ENCODE measurements at places on chromosomes 16 and 17. TPM values are rescaled to one million over a fixed set of nuclear protein-coding genes. Genes with fewer than 3 reads are reported as not detected.
A peak's percentile ranks its signal among the peaks of the same experiment; 100 is the strongest.

IGSF6 gene
- total RNA-seq = 0.10 TPM

GJD3 gene
- total RNA-seq = not detected

GP1BA gene
- not detected for total RNA-seq

CAPN15 gene
- total RNA-seq = 82.7 TPM

AHSP gene
- not detected for total RNA-seq

CNGB1 gene
- total RNA-seq = not detected

DNA sequence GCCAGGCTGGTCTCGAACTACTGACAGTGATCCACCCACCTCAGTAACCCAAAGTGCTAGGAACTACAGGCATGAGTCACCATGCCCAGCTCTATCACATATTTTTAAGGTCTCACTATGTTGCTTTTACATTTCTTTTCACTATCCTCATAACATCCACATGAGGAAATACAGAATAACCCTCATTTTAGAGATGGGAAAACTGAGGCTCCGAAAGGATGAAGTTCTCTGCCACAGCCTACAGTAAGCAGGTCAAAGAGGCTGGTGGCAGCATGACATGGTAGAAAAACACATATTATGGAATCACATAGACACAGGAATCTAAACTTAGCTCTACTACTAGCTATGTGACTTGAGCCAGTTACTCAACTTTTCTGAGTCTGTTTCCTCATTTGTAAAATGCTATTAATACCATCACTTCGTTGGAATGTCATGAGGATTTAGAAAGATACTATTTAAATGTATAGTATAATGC lies 32.2 kb downstream of the APPBP2 start:
- no peak for DNase-seq

DNA sequence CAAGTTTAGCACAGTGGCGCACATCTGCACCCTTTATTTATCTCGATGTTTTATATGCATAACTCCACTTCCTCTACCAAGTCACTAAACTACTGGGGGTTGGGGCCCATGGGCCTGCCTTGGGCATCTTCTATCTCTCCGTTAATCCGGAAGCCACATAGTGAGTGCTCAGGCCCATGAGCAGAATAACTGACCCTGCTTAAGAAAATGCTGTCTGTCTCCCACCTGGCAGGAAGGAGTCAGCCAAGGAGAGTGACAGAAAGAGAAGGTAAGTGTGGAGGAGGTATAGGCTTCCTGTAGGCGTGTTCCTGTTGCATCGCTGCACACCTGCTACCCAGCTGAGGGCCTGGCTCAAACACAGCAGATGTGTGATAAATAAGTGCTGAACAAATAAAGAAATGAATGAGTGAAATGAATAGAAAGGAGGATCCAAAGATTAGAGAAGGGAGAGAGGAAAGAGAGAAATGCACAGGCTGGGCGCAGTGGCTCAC lies 320.1 kb downstream of the SLC39A11 start:
- DNase-seq = no peak

- peak; percentile 48 for DNase-seq
Observed at GRCh38 chr17:81926451-81927151, 934 bp downstream of the MAFG start.

GRCh38 chr17:29909236-29910003 lies 20.6 kb downstream of the SSH2 start:
- DNase-seq = no peak

GRCh38 chr16:9102379-9102778 lies 10.9 kb downstream of the HAPSTR1 start:
- no peak for DNase-seq

GRCh38 chr16:59975953-59976352 lies 1241.8 kb upstream of the GOT2 start:
- no peak for DNase-seq

GRCh38 chr16:67350324-67350723 lies 23.7 kb downstream of the LRRC36 start:
- DNase-seq = no peak

- no peak for DNase-seq
Observed at GRCh38 chr16:65725156-65725845, 603.4 kb upstream of the CDH11 start.

- no peak for DNase-seq
Observed at GRCh38 chr16:55622272-55622671, 33.5 kb upstream of the SLC6A2 start.

- no peak for DNase-seq
Observed at GRCh38 chr17:2962729-2963128, 100.7 kb downstream of the OR1D5 start.

- DNase-seq = no peak
Observed at GRCh38 chr16:85984947-85985451, 86.0 kb downstream of the IRF8 start.

- DNase-seq = peak; percentile 32
Observed at GRCh38 chr17:74369221-74369620, 1.9 kb downstream of the GPR142 start.

- no peak for DNase-seq
Observed at GRCh38 chr16:56097306-56097705, 94.0 kb upstream of the GNAO1 start.

GRCh38 chr17:44334727-44335126 lies 10.1 kb upstream of the SLC25A39 start:
- no peak for DNase-seq

- no peak for DNase-seq
Observed at GRCh38 chr17:47077576-47077975, 98.5 kb upstream of the RPRML start.

DNA sequence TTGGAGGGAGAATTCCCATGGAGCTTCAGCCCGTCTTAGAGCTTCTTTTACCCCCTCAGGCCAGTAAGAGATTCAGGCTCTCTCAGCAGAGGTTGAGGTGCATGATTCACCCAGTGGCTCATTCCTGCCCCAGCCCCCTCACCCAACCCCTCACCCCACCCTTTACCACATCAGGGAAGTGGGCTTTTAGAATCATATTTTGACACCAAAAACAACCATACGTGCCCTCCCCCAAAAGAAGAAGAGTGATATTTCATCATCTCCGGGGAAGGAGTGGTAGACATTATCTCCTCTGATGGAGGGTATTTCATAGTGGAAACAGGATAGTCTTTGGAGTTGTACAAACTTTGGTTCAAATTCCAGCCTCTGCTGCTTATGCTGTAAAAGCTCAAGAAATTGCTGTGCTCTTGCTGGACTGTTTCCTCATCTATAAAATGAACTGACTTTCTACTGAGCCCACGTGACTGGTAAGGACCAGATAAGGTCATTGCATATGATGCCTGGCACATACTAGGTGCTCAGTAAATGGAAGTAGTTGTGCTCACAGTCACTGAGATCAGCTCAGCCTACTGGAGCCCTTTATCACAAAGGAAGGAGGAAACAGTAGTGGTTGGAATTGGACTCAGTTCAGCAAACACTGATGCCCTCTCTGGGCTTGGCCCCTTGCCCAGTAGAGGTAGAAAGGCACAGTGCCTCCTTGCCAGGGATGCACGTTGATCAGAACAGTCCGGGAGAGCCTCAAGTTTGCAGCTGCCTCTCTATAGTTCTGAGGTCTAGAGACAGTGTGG lies 18.3 kb upstream of the CCL5 start:
- DNase-seq = no peak

- no peak for DNase-seq
Observed at GRCh38 chr16:30797670-30798309, 10.8 kb upstream of the ZNF629 start.

DNA sequence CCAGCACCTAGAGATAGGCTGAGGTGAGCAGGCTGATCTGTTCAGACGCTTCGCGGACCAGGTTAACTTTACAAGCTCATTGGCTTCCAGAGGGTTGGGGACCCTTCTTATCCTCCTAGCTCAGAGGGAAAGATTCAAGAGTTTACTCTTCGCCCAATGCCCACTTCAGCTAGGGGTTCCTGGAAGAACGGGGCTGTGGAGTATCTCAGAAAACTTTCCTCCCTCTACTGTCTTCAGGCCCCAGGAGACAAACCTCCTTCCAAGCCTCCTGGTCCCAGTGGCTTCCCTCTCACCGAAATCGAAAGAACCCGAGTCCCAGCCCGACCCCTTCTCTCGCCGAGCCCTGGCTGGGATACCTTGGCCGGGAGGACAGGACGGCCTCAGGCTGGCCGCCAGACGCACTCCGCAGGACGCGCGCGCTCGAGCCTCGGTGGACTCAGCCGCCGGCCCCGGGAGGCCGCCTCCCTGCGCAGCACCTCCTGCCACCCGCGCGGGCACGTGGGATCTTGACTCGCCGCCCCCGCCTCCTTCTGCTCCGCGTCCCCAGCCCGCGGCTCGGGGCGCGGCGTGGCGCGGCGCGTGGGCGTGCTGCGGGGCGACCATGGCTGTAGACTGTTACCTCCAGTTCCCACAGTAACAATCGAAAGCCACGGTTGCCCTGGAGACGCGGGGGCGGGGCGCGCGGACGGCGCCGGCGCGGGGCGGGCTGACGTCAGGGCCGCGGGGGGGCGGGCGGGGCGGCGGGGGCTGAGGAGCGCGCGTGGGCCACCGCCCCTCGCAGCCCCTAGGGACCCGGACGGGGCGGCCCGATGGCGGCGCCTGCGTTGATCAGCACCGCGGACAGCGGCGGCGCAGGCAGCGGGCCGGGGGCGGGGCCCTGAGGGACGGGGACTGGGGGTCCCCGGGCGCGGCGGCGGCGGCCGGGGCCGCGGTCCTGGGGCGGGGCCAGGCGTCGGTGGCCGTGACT lies 5.3 kb upstream of the HIC1 start:
- DNase-seq = peak; percentile 82

DNA sequence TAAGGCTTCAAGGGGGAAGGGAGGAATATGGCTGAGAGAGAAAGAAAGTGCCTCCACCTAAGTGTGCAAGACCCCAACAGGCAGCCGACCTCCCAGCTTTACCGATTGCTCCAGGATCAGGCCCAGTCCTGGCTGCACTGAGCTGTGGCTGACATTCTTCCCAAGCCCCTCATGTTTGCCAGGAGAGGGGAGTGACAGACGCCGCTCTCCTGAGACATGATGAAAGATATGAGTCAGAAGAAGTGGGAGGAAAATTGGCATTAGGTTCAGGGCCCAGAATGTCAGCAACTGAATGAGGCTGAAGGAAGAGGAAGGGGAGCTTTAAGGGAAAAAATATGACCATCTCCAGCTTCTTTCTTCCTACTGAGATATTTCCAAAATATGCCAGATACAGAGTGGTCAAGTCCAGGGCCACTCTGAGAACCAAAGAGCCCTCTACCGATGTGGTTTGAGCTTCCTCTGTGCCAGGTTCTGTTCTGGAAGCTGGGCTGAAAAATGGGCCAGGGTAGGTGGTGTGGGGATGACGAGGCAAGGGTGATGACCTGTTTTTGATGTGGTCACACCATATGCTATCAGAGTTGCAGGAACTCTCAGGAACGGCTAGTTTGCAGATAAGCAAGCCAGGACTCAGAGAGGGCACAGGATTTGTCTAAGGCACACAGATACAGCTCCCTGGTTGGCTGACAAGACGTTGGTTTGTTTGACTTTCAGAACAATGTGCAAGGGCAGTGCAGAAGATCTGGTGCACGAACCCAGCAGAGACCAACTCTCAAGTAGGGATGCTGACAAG lies 176.7 kb downstream of the SOX9 start:
- DNase-seq = no peak

DNA sequence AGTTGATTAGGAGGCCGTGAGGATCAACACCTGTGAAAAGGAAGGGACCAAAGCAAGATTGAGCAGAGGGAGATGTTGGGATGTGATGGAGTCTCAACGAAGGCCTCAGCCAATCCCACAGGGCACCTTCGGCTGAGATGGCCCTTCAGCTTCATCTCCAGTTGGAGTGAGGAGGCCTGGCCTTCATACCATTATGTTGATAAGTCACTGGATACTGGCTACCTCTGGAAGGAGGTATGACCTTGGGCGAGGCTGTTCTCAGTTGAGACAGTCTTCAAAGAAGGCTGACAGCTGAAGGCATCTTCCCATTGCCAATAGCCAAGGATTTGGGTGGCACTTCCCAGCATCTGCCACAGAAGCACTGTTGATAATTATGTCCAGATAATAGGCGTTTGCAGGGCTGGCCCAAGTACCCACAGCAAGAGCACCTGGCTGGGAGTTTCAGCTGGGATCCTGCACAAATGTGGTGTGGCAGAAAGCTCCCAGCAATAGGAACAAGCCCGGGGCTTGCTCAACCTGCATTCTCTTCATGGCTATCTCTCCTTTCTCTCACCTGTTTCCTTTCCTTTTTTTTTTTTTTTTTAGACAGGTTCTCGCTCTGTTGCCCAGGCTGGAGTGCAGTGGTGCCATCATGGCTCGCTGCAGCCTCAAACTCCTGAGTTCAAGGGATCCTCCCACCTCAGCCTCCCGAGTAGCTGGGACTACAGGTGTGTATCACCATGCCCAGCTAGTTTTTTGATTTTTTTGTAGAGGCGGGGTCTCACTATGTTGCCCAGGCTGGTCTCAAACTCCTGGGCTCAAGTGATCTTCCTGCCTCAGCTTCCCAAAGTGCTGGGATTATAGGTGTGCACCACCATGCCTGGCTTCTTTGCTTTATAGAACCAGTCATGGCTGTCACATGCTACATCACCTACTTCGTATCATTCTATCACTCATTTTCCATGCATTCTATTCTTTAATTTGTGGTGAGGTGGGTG lies 18.2 kb upstream of the MAP3K14 start:
- DNase-seq = peak; percentile 12

DNA sequence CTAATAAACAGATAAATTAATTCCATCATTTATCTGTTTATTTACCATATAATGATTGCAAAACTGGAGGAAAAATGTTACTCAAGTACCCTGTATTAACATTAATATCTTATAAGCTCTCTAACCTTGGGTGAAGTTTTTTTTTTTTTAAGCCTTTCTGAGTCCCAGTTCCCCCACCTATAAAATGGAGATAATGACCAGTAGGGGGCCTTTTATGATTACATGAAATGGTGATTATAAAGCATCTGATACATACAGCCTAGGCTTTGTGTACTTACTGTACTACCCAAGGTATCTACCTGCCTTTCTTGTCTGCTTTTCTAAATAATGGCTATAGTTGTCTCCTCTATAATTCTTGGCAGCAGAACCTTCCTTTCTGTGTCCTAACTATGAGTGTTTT lies 22.6 kb downstream of the LRRC36 start:
- no peak for DNase-seq

DNA sequence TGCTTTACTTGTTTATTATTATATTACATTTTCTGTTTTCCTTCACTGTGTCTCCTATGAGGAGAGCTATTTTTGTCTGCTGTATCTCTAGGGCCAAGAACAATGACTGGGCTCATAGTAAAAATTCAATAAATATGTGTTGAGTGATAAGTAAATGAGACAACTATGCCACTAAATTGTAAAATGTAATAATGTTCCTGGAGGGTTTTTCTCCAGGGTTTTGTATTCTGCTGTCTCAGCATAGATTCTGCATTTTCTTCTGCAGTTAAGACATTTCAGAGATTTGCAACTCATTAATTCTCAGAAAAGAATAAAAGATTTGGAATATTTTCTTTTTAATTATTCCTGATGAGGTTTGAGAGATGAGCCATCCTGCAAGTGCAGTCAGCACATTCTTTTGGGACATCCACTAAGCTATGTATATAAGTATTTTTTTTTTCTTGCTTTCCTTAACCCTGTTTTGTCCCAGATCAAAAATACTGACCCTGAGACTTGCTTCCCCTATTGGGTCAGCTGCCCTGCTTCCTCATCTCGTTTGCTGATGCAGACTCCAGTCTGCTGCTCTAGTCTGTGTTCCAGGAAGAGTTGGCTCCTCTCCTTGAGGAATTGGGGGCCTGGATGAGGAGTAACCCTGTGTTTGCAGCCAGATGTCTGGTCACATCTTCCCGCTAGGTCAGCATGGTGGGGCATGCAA lies 122.9 kb downstream of the ABCA8 start:
- DNase-seq = no peak

Measured in naive thymus-derived CD4-positive, alpha-beta T cell (primary cell).